AG10803 (cell line): ENCODE measurements at places on chromosomes 11 and 22.

DNA sequence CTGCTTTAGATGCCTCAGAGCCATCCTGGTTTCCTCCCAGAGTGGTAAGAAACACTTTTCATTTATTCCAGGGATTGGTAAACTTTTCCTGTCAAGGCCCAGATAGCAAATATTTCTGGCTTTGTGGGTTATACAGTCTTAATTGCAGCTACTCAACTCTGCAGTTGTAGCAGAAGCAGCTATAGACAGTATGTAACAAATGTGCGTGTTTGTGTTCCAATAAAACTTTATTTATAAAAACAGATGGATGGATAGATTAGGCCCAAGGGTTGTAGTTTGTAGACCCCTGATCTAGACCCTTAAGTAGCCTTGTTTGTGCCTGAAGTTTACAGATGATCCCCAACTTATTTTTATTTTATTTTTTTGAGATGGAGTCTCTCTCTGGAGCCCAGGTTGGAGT lies 17.9 kb downstream of the NNMT start:
- DNase-seq: no peak

DNA sequence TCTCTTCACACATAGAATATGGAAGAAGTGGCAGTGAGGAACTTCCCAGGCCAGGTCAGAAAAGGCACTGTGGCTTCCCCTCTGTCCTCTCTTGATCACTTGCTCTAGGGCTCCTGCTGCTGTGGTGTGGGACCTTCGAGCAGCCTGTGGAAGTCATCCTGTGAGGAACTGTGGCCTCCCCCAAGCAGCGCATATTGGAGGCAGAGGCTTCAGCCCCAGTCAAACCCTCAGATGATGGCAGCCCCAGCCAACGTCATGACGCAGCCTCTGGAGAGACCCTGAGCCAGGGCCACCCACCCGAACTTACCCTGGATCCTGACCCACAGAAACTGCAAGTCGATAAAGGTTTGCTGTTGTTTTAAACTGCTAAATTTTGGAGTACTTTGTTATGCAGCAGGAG lies 444.9 kb downstream of the TBC1D22A start:
- DNase-seq: no peak

DNA sequence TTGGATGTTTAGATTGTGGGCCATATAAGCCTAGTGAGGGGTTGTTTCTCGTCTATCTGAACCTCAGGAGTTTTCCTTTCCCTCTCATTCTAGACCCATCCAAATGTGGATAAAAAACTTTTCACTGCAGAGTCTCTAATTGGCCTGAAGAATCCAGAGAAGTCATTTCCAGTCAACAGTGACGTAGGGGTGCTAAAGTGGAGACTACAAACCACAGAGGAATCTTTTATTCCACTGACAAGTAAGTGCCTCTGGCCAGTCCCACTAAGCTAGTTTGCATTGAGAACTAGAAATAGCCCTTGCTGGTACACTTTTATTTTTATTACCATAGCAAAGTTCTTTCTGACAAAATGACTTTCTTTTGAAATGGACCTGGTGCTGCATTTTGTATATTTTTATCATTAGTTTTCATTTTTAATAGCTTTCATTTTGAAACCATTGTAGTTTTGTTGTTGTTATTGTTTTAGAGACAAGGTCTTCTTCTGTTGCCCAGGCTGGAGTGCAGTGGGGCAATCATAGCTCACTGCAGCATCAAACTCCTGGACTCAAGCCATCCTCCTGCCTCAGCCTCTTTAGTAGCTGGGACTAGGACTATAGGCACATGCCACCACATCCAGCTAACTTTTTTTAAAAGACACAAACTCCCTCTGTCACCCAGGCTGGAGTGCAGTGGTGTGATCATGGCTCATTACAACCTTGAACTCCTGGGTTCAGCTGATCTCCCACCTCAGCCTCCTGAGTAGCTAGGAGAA lies 14.6 kb upstream of the PHLDB1 start:
- DNase-seq: peak; percentile 71

- DNase-seq: no peak
Observed at GRCh38 chr22:35821654-35822053, 104.0 kb downstream of the APOL5 start.

- peak; percentile 70 for DNase-seq
Observed at GRCh38 chr22:41565403-41566054, 4.7 kb downstream of the CSDC2 start.

GRCh38 chr22:24473284-24473683 lies 21.8 kb upstream of the UPB1 start:
- DNase-seq: no peak

DNA sequence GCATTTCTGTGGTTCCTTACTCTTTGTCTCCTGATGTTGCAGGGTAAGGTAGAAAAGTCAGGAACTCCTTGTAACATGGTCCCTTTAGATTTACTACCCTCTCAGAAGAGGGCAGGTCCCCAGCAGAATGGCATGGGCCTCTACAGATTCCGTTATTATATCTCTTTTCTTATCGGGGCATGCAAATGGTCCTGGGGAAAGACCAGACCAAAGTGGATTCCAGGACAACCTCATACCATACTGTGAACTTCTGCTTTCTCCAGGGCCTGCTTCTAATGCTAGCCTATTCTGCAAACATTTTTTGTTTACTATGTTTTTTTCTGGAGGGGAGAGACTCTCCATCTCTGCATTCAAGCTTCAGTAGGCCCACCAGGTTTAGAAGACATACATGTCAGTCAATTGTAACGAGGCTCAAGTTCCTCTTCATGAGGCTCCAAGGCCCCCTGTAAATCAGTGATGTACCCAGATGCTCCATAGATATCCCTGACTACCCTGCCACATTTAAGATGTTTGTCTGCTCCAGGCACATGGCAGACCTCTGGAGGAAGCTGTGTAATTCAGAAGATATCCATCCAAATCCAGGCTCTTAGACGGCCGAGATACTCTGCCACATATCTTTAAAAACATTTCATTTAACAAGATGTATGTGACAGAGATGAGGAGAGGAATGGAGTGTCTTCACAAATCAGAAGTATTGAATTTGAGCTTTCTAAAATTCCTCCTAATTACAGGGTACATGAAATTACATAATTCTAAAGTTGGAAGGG lies 8.5 kb upstream of the ME3 start:
- DNase-seq: no peak

GRCh38 chr11:103877221-103877620 lies 159.2 kb upstream of the DDI1 start:
- peak; percentile 26 for DNase-seq
